ENCODE measurements at places on chromosomes 3 and 15.

GRCh38 chr15:101522091-101522490, 32.6 kb upstream of the PCSK6 start:
- no peak for DNase-seq
- H3K36me3 ChIP-seq = no peaks in the 10 kb centered on the region
- peaks cover 9% of the 10 kb centered on the region for H3K4me1 ChIP-seq
- no peak overlapping the region for H3K27ac ChIP-seq
- H3K4me3 ChIP-seq = no peak overlapping the region

- H3K27me3 ChIP-seq = no peaks in the 10 kb centered on the region
- no peak overlapping the region for H3K27ac ChIP-seq
- no peaks in the 10 kb centered on the region for H3K36me3 ChIP-seq
- H3K4me3 ChIP-seq = no peak overlapping the region
- DNase-seq = no peak
Observed at GRCh38 chr3:17910922-17911321, 168.5 kb upstream of the TBC1D5 start.

- no peak for DNase-seq
- H3K4me1 ChIP-seq = peaks cover 41% of the 10 kb centered on the region
- no peak overlapping the region for H3K27ac ChIP-seq
- H3K4me3 ChIP-seq = no peak overlapping the region
- no peaks in the 10 kb centered on the region for H3K36me3 ChIP-seq
Observed at GRCh38 chr15:35064576-35065190, 20.4 kb downstream of the NANOGP8 start.

DNA sequence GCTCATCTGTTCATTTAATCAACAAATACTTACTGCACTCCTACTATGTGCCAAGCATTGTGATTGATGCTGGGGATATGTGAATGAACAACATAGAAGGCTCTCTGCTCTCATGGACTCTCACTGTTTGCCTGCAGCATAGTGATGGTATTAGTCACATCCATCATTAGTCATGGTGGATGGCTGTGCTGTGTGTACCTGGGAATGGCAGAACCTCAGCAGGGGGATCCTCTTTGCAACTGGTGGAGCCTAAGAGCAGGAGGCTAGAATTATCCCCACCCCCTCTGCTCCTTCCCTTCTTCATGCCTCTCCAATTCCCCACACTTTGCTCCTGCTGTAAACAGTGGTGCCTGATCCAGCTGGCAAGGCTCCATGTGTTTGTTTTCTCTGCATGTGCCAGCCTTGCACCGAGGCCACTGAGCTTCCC, 20.5 kb downstream of the BOC start:
- no peaks in the 10 kb centered on the region for H3K36me3 ChIP-seq
- no peak overlapping the region for H3K27ac ChIP-seq
- no peaks in the 10 kb centered on the region for H3K4me1 ChIP-seq
- H3K27me3 ChIP-seq = no peaks in the 10 kb centered on the region

DNA sequence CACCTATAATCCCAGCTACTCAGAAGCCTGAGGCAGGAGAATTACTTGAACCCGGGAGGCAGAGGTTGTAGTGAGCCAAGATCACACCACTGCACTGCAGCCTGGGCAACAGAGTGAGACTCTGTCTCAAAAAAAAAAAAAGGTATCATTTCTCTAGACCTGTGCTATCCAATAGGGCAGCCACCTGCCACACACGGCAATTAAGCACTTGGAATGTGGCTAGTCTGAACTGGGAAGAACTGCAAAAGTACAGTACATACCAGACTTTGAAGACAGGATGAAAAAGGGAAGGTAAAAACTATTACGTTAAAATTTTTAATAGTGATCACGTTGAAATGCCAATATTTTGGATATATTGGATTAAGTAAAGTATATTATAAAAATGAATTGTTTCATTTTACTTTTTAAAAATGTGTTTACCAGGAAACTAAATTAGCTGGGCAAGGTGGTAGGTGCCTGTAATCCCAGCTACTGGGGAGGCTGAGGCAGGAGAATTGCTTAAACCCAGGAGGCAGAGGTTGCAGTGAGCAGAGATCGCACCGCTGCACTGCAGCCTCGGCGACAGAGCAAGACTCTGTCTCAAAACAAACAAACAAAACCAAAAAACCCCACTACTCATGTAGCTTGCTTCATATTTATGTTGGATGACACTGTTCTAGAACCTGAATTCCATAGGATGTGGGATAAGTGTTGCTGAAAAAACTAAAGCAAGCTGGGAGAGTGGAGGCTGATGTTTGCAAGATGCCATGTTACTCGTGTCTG, 2.3 kb downstream of the CYP8B1 start:
- H3K27me3 ChIP-seq = no peaks in the 10 kb centered on the region
- H3K36me3 ChIP-seq = no peaks in the 10 kb centered on the region
- no peak overlapping the region for H3K4me3 ChIP-seq
- H3K4me1 ChIP-seq = no peaks in the 10 kb centered on the region
- DNase-seq = no peak
- no peak overlapping the region for H3K27ac ChIP-seq

- no peak overlapping the region for H3K4me3 ChIP-seq
- H3K4me1 ChIP-seq = no peaks in the 10 kb centered on the region
- no peak for DNase-seq
- peaks cover 32% of the 10 kb centered on the region for H3K36me3 ChIP-seq
- H3K27me3 ChIP-seq = no peaks in the 10 kb centered on the region
Observed at GRCh38 chr3:33639889-33640288, 78.2 kb downstream of the CLASP2 start.

DNA sequence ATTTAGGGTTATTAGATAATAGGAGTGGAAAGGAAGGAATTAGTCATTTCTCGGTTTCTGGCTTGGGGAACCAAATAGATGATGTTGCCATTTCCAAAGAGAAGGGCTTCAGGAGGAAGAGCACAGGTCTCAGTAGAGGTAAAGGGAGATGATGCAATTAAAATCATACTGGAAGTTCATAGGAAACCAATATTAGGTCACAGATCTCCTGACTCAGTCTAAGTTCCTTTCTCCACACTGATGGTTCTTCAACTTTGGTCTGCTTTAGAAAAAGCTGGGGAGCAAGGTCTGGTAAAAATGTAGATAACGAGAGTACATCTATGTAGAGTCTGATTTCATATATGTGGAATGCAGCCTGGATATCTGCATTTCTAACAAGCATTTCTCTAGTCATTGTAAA, 130.9 kb downstream of the POLQ start:
- no peak overlapping the region for H3K27ac ChIP-seq
- no peak overlapping the region for H3K4me3 ChIP-seq
- no peaks in the 10 kb centered on the region for H3K27me3 ChIP-seq
- H3K36me3 ChIP-seq = no peaks in the 10 kb centered on the region
- H3K4me1 ChIP-seq = no peaks in the 10 kb centered on the region
- no peak for DNase-seq

GRCh38 chr15:54119051-54119450, 140.8 kb downstream of the UNC13C start:
- no peak overlapping the region for H3K27ac ChIP-seq
- H3K4me1 ChIP-seq = peaks cover 3% of the 10 kb centered on the region
- H3K36me3 ChIP-seq = no peaks in the 10 kb centered on the region
- H3K4me3 ChIP-seq = no peak overlapping the region
- no peaks in the 10 kb centered on the region for H3K27me3 ChIP-seq

Measured in CD14-positive monocyte (primary cell).